ENCODE measurements at places on chromosomes 12 and 14. TPM values are rescaled to one million over a fixed set of nuclear protein-coding genes. Genes with fewer than 3 reads are reported as not detected.

The TAS2R7 gene
- polyA plus RNA-seq = not detected

GRCh38 chr12:102879144-102879763 is 37.8 kb downstream of the PAH start:
- no peak for DNase-seq
- no peaks in the 10 kb centered on the region for H3K27me3 ChIP-seq
- H3K36me3 ChIP-seq = no peaks in the 10 kb centered on the region
- H3K4me1 ChIP-seq = no peaks in the 10 kb centered on the region

The COL2A1 gene
- not detected for polyA plus RNA-seq

DNA sequence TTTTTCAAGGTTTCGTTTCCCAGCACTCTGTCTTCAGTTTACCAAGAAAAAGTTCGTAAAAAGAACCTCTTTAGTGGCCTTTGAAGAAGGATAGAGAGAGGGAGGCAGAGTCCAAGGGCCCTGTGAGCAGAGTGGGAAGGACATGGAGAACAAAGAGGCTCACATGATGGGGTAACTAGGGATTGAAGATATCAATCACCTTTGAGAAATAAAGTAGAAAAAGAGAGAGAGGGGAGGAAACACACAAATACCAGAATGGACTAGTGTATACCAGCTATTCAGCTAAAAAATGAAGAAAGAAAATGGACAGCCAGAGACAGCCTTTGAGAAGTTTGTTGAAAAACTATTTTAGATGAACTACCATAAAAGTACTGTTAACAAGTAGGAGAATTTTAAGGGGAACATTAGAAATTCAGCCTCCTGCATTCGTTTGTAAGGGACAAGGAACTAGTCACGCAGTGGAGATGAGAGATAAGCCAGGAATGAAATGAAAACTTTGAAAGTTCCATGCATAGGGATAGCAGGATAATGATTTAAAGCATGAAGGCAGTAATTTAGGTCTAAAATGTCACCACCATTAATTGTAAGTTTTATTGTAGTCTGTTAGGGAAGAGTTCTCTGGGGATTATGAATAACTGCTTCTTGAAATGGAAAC is 82.1 kb downstream of the SPTSSA start:
- no peaks in the 10 kb centered on the region for H3K4me1 ChIP-seq
- no peaks in the 10 kb centered on the region for H3K27me3 ChIP-seq
- no peak for DNase-seq
- no peak overlapping the region for H3K4me3 ChIP-seq
- no peak overlapping the region for H3K27ac ChIP-seq

DNA sequence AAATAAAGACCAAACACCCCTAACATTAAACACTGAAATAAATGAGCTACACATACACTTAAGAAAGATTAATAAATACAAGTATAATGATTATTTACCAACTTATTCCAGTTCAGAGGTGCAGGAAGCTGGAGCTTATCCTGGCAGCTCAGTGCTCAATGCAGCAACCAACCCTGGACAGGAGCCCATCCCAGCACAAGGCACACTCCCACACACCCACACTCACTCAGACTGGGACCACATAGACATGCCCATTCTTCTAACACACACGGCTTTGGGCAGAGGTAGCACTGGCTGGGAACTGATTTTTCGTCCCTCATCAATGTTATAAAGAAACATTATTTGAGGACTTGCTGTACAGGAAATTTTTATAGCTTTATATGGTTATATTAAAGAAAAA is 797.4 kb downstream of the RPS29 start:
- no peaks in the 10 kb centered on the region for H3K27me3 ChIP-seq
- no peak for DNase-seq
- H3K36me3 ChIP-seq = no peaks in the 10 kb centered on the region
- no peak overlapping the region for H3K4me3 ChIP-seq
- no peak overlapping the region for H3K27ac ChIP-seq

The BEST3 gene
- not detected for polyA plus RNA-seq

DNA sequence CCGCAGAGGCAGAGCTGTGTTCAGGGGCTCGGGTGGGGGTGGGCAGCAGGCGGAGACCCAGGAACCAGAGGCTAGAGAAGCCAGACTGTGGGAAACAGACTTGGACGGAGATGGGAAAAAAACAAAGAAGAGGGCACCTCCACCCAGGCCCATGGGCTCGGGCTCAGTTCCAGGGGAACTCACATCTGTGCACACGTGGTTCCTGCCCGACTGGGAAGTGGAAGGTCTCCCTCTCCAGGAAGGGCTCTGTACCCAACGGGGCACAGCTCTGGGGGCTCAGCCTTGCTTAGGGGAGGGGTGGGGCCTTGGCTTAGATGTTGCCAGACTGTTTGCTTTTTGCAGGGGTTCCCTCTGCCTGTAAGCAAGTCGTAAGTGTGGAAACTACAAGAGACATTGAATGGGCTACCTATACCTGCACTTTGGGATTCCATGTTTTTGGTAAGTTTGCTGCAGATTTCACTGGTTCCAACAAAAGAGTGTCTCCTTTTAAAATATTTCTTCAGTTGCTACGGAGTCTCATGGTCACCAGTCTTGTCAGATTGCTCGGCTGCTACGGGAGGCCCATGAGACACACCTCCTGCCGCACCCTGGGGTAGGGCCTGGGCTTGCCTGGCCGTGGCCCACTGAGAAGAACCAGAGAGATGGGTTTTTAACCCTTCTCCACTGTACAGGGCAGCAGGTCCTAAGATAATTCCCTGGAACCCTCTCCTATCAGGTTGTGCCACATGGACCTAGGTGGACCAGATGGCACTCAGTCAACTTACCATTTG is 127.6 kb upstream of the EVL start:
- no peak overlapping the region for H3K4me3 ChIP-seq
- no peaks in the 10 kb centered on the region for H3K36me3 ChIP-seq
- no peaks in the 10 kb centered on the region for H3K27me3 ChIP-seq
- H3K4me1 ChIP-seq = no peaks in the 10 kb centered on the region
- H3K27ac ChIP-seq = no peak overlapping the region

GRCh38 chr12:116539361-116539771 is 19.8 kb upstream of the MAP1LC3B2 start:
- peak overlapping the region; percentile 33 for H3K4me3 ChIP-seq
- DNase-seq = no peak
- H3K4me1 ChIP-seq = peaks cover 43% of the 10 kb centered on the region
- H3K36me3 ChIP-seq = no peaks in the 10 kb centered on the region
- peak overlapping the region; percentile 62 for H3K27ac ChIP-seq
- no peaks in the 10 kb centered on the region for H3K27me3 ChIP-seq

The AICDA gene
- 0.15 TPM for polyA plus RNA-seq

- H3K27me3 ChIP-seq = no peaks in the 10 kb centered on the region
- DNase-seq = no peak
- H3K27ac ChIP-seq = no peak overlapping the region
- no peaks in the 10 kb centered on the region for H3K36me3 ChIP-seq
- no peaks in the 10 kb centered on the region for H3K4me1 ChIP-seq
Observed at GRCh38 chr14:103169954-103170353, 46.7 kb downstream of the TNFAIP2 start.

The KRT73 gene
- polyA plus RNA-seq = not detected

The SEL1L gene
- polyA plus RNA-seq = 42.5 TPM

DNA sequence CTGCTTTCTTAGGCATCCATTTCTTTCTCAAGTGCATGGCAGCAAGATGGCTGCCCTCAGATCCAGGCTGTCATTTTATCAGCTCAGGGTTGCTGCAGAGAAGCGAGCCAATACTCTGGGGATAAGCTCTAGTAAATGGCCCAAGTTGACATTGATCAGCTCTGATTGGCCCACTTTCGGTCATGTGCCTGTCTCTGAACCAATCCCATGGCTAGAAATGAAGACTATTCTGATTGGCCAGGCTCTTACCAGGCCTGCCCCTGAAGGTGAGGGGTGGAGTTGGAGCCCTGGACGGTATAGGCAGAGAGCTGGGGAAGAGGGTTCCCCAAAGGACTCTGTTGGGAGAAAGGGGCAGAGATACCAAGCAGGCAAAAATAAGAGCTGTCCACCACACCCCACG is 41.4 kb downstream of the MYO1H start:
- H3K27ac ChIP-seq = no peak overlapping the region
- H3K4me3 ChIP-seq = no peak overlapping the region
- no peak for DNase-seq
- H3K4me1 ChIP-seq = no peaks in the 10 kb centered on the region
- no peaks in the 10 kb centered on the region for H3K27me3 ChIP-seq

The RNASE2 gene
- polyA plus RNA-seq = 483 TPM

The FGD4 gene
- 6.0 TPM for polyA plus RNA-seq

GRCh38 chr14:101223127-101223526 is 319.6 kb upstream of the RTL1 start:
- no peaks in the 10 kb centered on the region for H3K36me3 ChIP-seq
- H3K4me1 ChIP-seq = no peaks in the 10 kb centered on the region

- peaks cover 76% of the 10 kb centered on the region for H3K4me1 ChIP-seq
- no peak for DNase-seq
- peak overlapping the region; percentile 61 for H3K27ac ChIP-seq
- no peaks in the 10 kb centered on the region for H3K27me3 ChIP-seq
- no peaks in the 10 kb centered on the region for H3K36me3 ChIP-seq
Observed at GRCh38 chr12:6364044-6364374, 11.4 kb downstream of the SCNN1A start.

DNA sequence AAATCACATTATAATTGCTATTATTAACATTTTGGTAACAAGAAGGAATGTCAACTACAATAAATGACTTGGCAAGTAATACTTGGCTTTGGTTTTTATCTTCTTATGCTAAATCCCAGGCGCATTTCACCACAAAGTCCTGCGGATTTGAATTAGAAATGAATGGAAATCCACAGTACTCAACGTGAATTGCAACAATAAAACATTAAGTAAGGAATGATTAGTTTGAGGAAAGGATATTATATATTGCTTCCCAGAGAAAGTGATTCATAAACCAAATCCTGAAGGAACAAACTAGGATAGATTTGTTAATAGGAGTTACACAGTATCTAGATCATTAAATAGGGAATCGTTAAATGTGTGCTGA is 1089.7 kb downstream of the TRHDE start:
- no peak overlapping the region for H3K27ac ChIP-seq
- H3K27me3 ChIP-seq = no peaks in the 10 kb centered on the region
- H3K4me3 ChIP-seq = no peak overlapping the region

- no peak overlapping the region for H3K27ac ChIP-seq
- no peaks in the 10 kb centered on the region for H3K36me3 ChIP-seq
- H3K4me3 ChIP-seq = no peak overlapping the region
- no peak for DNase-seq
- H3K4me1 ChIP-seq = no peaks in the 10 kb centered on the region
- H3K27me3 ChIP-seq = no peaks in the 10 kb centered on the region
Observed at GRCh38 chr12:5226581-5226980, 182.9 kb downstream of the KCNA5 start.

DNA sequence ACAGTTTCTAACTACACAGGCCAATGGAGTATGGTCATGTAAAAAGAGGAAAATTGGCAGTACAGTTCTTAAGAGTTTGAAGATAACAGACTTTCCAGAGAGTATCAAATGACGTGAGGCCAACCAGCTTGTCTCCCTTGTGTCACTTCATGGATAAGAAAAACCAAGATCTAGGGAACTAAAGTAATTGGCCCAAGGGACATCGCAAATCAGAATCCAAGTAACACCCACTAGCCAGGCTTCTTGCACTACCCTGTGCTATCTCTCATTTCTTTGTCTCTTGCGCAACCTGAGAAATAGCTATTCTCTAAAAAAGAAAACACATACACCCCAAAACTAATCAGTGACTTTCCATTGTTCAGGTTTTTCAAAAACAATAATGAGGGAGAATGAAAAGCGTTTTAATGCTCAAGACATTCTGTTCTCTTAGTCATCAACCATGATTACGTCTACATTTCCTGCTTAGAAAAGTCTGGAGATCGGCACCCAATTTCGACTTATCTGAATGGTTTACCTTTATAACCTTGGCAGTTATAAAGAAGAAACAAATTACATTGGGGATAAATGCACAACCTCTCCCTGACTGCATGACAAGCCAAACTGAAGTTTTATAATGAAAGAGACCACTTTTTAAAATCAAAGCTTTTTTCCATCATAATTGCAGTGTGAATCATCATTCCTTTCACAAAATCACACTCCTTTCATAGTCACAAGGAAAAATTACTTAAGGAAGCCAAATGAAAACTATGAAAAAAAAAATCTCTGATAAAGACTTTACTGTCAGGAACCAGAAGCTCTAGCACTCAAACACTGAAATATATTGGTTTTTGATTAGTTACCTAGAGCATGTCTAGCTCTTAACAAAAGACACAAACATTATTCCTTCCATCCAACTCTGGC is 42.1 kb downstream of the TMTC1 start:
- no peak for DNase-seq
- H3K27ac ChIP-seq = no peak overlapping the region
- no peaks in the 10 kb centered on the region for H3K36me3 ChIP-seq
- H3K27me3 ChIP-seq = no peaks in the 10 kb centered on the region
- no peaks in the 10 kb centered on the region for H3K4me1 ChIP-seq

GRCh38 chr12:127081058-127081457 is 1185.9 kb upstream of the TMEM132C start:
- H3K27me3 ChIP-seq = no peaks in the 10 kb centered on the region
- no peak overlapping the region for H3K27ac ChIP-seq

DNA sequence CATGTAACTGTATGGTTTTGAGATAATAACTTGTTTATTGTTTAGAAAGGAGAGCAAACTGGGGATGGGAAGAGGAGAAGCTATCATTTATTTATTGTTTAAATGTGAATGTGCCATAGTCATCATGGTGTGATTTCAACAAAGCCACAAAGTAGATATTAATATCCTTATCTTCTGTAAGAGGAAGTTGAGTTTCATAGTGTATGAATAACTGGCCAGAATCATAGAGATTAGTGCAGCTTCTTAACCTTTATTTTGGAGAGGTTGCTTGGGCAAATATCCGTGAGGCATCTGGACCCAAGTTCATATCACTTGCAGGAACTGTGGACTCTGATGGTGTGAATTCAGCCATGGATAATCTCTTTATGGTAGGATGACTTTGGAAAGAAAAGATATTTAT is 26.8 kb upstream of the LYZ start:
- no peak for DNase-seq
- H3K36me3 ChIP-seq = no peaks in the 10 kb centered on the region
- H3K27me3 ChIP-seq = no peaks in the 10 kb centered on the region
- H3K4me3 ChIP-seq = no peak overlapping the region

- H3K4me3 ChIP-seq = no peak overlapping the region
- H3K36me3 ChIP-seq = no peaks in the 10 kb centered on the region
- H3K27ac ChIP-seq = no peak overlapping the region
Observed at GRCh38 chr14:31244626-31245025, 37.0 kb upstream of the HECTD1 start.

DNA sequence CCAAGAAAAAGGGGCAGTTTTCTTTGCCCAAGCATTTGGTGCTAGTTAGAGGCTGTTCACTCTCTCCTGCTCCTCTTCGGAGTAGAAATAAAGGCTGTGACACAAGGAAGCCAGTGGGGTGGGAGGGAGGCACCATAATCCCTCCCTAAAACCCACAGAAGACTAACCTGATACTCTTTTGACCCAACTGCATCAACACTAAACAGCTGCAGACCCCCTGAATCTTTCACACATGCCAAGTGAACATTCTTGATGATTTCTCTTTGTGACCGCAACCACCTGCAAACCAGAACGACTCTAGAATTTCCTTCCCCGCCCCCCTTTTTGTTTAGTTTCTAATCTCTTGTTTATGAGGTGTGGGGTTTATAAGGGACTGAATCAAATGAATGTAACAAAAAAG is 175.8 kb upstream of the BCL2L14 start:
- H3K27ac ChIP-seq = peak overlapping the region; percentile 50
- no peak for DNase-seq
- H3K27me3 ChIP-seq = no peaks in the 10 kb centered on the region
- H3K4me3 ChIP-seq = no peak overlapping the region
- peaks cover 22% of the 10 kb centered on the region for H3K36me3 ChIP-seq
- peaks cover 31% of the 10 kb centered on the region for H3K4me1 ChIP-seq
